ENCODE measurements at places on chromosomes 6 and 20. TPM values are rescaled to one million over a fixed set of nuclear protein-coding genes. Genes with fewer than 3 reads are reported as not detected.

GRCh38 chr6:141107591-141108160, 1025.0 kb upstream of the GJE1 start:
- H3K27me3 ChIP-seq, result no peaks in the 10 kb centered on the region
- no peaks in the 10 kb centered on the region for H3K36me3 ChIP-seq
- H3K4me3 ChIP-seq, result no peak overlapping the region
- H3K4me1 ChIP-seq, result no peaks in the 10 kb centered on the region

DNA sequence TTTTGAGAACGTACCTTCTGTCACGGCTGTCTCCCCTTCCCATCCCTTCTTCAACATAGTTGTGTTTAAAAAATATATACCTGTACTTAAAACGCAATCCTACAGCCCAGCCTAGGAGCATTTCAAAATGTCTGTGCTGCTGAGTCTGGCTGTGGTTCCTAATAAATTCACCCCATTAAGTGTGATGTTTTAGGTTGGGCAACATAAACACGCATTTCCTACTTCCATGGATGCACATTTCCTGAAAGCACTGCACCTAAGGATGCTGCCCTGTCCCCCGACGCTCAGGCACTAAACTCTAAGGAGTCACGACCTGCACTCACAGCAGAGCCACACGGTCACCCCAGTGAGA, 1.2 kb downstream of the REV3L start:
- H3K4me3 ChIP-seq, result peak overlapping the region; percentile 74
- H3K27ac ChIP-seq, result peak overlapping the region; percentile 97
- DNase-seq, result no peak
- no peaks in the 10 kb centered on the region for H3K36me3 ChIP-seq

GRCh38 chr6:135012764-135013163, 41.9 kb downstream of the HBS1L start:
- no peak for DNase-seq
- H3K27me3 ChIP-seq, result no peaks in the 10 kb centered on the region
- no peaks in the 10 kb centered on the region for H3K4me1 ChIP-seq
- H3K27ac ChIP-seq, result no peak overlapping the region
- H3K36me3 ChIP-seq, result no peaks in the 10 kb centered on the region

- no peaks in the 10 kb centered on the region for H3K36me3 ChIP-seq
- DNase-seq, result no peak
- H3K4me1 ChIP-seq, result no peaks in the 10 kb centered on the region
- no peak overlapping the region for H3K27ac ChIP-seq
- H3K4me3 ChIP-seq, result no peak overlapping the region
Observed at GRCh38 chr20:8057871-8058270, 38.3 kb upstream of the TMX4 start.

- H3K4me1 ChIP-seq, result no peaks in the 10 kb centered on the region
- H3K36me3 ChIP-seq, result no peaks in the 10 kb centered on the region
- no peak overlapping the region for H3K27ac ChIP-seq
- no peak overlapping the region for H3K4me3 ChIP-seq
Observed at GRCh38 chr6:82419132-82419581, 55.5 kb downstream of the TPBG start.

DNA sequence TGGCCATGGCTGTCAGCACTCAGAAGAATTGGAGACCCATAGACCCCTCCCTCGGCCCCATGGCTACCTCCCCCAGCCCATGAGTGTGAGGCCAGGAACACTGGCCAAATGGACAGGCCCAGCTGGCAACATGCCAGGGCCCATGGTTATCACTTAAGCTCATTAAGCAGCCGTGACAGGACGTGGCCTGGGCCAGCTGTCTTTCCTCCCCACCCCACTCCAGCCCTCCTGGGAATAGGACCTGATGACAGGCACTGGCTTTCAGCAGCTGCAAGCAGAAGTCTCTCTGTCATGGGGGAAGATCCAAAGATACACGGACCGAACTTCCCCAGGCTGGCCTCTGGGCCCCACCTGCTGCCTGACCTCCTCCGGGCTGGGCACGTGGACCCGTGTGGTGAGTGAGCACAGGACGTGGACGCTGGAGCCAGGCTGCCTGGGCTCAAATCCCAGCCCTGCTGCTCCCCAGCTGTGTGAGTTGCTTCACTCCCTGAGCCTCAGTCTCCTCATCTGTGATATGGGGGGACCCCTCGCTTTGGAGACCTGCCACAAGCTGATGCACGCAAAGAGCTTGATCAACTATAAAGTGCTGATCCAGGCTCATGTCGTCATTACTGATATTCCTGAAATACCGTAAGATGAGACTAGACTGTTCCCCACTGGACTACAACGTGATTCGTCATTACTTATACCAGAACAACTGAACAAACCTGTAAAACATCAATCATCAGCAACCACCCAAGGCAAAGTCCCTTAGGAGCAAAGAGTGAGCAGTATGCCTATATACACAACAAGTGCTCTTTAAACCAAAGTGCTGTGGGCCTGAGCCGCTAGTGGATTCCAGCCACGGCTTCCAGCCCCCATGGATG, 22.0 kb upstream of the VSTM2L start:
- H3K4me3 ChIP-seq, result no peak overlapping the region
- peak; percentile 60 for DNase-seq
- H3K4me1 ChIP-seq, result peaks cover 6% of the 10 kb centered on the region
- H3K27me3 ChIP-seq, result no peaks in the 10 kb centered on the region

DNA sequence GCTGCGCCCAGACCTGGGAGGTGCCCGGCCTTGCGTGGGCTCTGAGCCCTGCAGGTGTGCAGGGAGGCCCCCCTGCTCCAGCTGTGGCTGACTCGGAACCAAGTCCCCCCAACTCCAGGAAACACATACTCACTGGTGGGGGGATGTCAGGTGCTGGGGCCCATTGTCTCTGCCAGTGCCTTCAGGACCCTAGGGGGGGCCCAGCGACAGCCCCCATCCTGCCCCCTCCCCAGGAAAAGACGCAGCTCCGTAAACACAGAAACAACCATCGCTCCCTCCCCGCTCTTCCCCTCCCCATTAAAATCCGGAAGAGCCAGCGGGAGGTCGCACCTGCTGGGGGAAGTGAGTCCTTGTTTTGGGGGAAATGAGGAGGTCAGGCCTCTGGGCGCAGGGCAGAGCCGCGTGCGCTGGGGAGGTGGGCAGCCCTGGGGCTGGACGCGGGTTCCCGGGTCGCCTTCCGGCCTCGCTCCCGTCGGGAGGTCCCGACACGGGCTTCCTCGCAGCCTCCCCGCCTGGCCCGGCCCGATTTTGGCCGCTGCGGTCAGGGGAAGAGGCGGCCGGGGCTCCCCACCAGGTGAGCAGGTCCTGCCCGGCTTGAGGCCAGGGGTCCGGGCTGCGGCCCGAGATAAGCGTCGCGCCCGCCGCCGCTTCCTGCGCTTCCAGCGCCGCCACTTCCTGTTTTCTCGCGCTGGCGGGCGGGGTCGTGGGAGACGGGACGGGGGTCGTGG, 6.2 kb downstream of the C20orf204 start:
- peaks cover 34% of the 10 kb centered on the region for H3K4me1 ChIP-seq
- H3K36me3 ChIP-seq, result no peaks in the 10 kb centered on the region
- no peak for DNase-seq
- H3K27ac ChIP-seq, result peak overlapping the region; percentile 38
- no peak overlapping the region for H3K4me3 ChIP-seq
- H3K27me3 ChIP-seq, result peaks cover 5% of the 10 kb centered on the region

DNA sequence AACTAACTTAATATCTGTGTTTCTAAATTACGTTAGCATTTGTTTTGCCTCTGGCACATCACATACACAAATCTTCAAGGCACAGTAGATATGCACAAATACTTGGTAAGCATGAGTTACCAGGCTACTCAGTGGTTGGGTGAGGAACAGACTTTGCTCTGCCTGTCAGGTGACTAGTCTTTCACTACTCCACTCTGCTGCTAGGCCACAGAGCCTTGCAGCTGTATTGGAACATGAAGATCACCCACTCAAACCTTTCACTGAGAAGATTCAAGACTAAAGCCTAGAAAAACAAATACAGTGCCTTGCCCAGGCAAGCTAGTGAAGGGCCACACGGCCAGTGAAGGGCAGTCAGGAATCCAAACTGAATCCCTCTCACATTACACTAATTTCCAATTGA, 47.0 kb downstream of the DTNBP1 start:
- H3K4me3 ChIP-seq, result no peak overlapping the region
- H3K4me1 ChIP-seq, result no peaks in the 10 kb centered on the region
- no peaks in the 10 kb centered on the region for H3K27me3 ChIP-seq
- no peaks in the 10 kb centered on the region for H3K36me3 ChIP-seq

DNA sequence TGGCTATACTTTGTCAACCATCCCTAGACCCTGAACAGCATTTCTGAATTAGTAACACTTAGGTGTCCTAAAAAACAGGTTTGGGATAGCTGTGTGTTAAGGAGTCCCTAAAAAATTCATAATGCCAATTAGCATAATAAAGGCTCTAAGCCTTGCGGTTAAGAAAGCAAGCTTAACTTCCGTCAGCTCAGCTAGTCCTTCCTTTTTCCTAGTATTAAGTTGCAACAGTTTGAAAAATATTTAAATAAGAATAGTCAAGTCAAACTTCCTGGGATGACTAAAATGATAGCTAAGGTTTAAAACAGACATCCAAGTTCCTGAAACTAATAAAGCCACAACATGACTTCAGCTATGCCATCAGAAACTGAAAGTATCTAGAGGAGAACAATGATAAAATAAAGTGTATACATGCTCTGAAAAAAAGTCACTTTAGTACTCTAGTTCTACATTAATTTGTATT, 3.5 kb downstream of the AKIRIN2 start:
- H3K27ac ChIP-seq, result no peak overlapping the region
- H3K4me1 ChIP-seq, result peaks cover 49% of the 10 kb centered on the region
- DNase-seq, result no peak

DNA sequence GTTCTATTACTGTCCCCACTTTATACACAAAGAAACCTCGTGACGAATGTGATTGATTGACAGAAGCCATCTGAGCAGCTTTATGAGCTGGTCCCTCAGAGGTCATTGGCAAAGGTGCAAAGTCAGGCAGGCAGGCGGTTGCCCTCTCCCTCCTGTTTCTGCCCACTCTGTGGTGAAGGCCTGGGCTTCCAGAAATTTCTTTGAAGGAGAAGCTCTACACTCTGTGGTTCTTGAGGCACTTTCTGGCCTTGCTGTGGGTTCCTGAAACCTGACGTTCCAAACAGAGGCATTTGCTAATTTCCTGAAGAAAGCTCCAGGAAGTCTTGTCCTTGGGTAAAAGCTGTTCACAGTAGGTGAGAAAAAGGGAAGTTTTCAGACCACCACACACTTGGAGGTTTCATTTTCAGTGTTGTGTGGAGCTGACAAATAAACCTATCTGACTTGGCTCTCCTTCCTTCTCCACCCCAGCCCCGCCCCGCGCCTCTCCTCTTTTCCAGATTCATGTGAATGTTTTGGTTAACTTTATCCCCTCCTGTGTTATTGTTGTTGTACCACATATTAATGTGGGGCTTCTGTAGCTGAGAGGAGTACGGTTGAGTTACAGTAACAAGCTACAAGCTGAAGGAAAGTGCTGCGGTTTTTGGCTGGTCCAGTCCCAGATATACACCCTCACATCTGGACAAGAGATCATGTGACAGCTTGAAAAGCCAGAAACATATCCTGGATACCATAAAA, 274.1 kb downstream of the CLIC5 start:
- DNase-seq, result no peak
- no peak overlapping the region for H3K27ac ChIP-seq
- H3K4me1 ChIP-seq, result no peaks in the 10 kb centered on the region
- no peaks in the 10 kb centered on the region for H3K36me3 ChIP-seq

GRCh38 chr6:20351534-20351933, 50.1 kb upstream of the E2F3 start:
- H3K27ac ChIP-seq, result no peak overlapping the region
- no peaks in the 10 kb centered on the region for H3K36me3 ChIP-seq
- H3K4me1 ChIP-seq, result no peaks in the 10 kb centered on the region
- H3K4me3 ChIP-seq, result no peak overlapping the region

GRCh38 chr6:41757931-41758640, 10.9 kb upstream of the PGC start:
- H3K4me3 ChIP-seq, result no peak overlapping the region
- H3K4me1 ChIP-seq, result no peaks in the 10 kb centered on the region
- H3K27ac ChIP-seq, result no peak overlapping the region
- H3K36me3 ChIP-seq, result no peaks in the 10 kb centered on the region

DNA sequence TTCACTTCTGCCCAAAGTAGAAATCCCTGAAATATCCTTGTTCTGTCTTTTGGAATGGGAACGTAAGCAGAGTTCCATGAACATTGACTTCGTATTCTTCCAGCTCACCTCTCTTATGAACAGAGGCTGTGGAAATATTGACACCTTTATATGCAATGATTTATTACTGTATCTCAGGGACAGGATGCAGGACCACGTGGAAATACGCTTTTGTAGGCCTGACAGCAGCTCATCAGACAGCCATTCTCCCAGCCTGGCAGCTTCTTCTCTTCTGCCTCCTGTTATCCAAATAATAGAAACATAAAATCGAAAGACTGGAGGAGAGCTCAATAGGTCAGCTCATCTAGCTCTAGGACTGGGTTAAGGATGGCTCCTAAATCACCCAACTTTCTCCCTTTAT, 106.2 kb upstream of the DTNBP1 start:
- H3K27ac ChIP-seq, result no peak overlapping the region
- H3K36me3 ChIP-seq, result no peaks in the 10 kb centered on the region

DNA sequence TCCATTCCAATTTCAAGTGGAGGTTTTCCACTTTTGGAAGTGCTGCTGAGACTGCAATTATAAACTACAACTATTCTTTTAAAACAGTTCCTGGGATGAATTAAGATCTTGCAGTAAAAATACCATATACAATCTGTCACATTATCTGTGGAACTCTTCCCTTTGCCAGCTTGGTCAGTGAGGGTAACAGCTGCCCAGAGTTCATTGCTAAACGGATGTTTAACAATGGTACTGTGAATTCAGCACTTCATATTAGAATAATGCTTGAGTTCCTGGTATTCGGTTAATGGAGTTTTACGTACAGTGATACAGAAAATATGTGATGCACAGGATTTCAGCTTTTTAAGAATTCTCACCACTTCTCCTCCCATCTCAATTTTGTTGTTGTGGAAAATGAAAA, 51.5 kb downstream of the KCNS1 start:
- no peaks in the 10 kb centered on the region for H3K27me3 ChIP-seq
- H3K4me1 ChIP-seq, result no peaks in the 10 kb centered on the region
- DNase-seq, result no peak
- no peaks in the 10 kb centered on the region for H3K36me3 ChIP-seq

GRCh38 chr6:103721923-103722322, 1137.8 kb downstream of the HACE1 start:
- H3K36me3 ChIP-seq, result no peaks in the 10 kb centered on the region
- no peaks in the 10 kb centered on the region for H3K4me1 ChIP-seq
- H3K4me3 ChIP-seq, result no peak overlapping the region
- H3K27ac ChIP-seq, result no peak overlapping the region

Gene BAG2
- 3.0 TPM for total RNA-seq

Gene ECT2L
- total RNA-seq, result not detected

Gene MAS1
- not detected for total RNA-seq

Gene SCP2D1
- not detected for total RNA-seq

Gene SIGLEC1
- 2.1 TPM for total RNA-seq

Gene HDGFL1
- total RNA-seq, result not detected

Gene IL17A
- not detected for total RNA-seq

Gene ZKSCAN3
- total RNA-seq, result 1.3 TPM
